CD8-positive, alpha-beta memory T cell (primary cell): ENCODE measurements at places on chromosomes 16 and 17. TPM values are rescaled to one million over a fixed set of nuclear protein-coding genes. Genes with fewer than 3 reads are reported as not detected.

Gene TOX3
- not detected for polyA plus RNA-seq

Gene ABCA6
- not detected for polyA plus RNA-seq

Gene FUS
- polyA plus RNA-seq, result 163 TPM

Gene GRAP
- polyA plus RNA-seq, result 36.2 TPM

Gene RAI1
- 5.6 TPM for polyA plus RNA-seq

Gene LGALS9B
- not detected for polyA plus RNA-seq

Gene TAT
- polyA plus RNA-seq, result 0.06 TPM

Gene TMEM238L
- not detected for polyA plus RNA-seq

Gene LHX1
- not detected for polyA plus RNA-seq

Gene HSPB9
- polyA plus RNA-seq, result not detected

Gene TP53TG3B
- polyA plus RNA-seq, result not detected

Gene KRT27
- polyA plus RNA-seq, result not detected

Gene NPW
- polyA plus RNA-seq, result not detected

Gene NECAB2
- polyA plus RNA-seq, result not detected

Gene UTS2R
- polyA plus RNA-seq, result not detected

Gene FBXO39
- polyA plus RNA-seq, result not detected

Gene ODAD4
- 0.10 TPM for polyA plus RNA-seq

Gene ZSCAN10
- not detected for polyA plus RNA-seq

Gene KRT16
- polyA plus RNA-seq, result not detected

Gene HOXB5
- not detected for polyA plus RNA-seq

Gene ITGAD
- polyA plus RNA-seq, result 0.12 TPM

Gene RBBP6
- 27.2 TPM for polyA plus RNA-seq

Gene ALDOA
- polyA plus RNA-seq, result 1,157 TPM

Gene ENPP7
- polyA plus RNA-seq, result 0.26 TPM

Gene PTX4
- not detected for polyA plus RNA-seq

Gene DPEP2
- polyA plus RNA-seq, result 34.0 TPM

Gene KRT36
- not detected for polyA plus RNA-seq

Gene CHAD
- not detected for polyA plus RNA-seq

Gene MYL11
- polyA plus RNA-seq, result 4.6 TPM

Gene OTOA
- polyA plus RNA-seq, result not detected

Gene C16orf95
- 2.5 TPM for polyA plus RNA-seq
